ENCODE measurements at places on chromosomes 7 and 10.
A peak's percentile ranks its signal among the peaks of the same experiment; 100 is the strongest.

- no peak for DNase-seq
Measured at GRCh38 chr10:102633287-102633686, 11.0 kb upstream of the TRIM8 start.

- DNase-seq: no peak
Measured at GRCh38 chr10:483261-483660, 206.2 kb downstream of the DIP2C start.

GRCh38 chr7:18356191-18356645 is 139.3 kb upstream of the HDAC9 start:
- peak; percentile 42 for DNase-seq

GRCh38 chr7:97005183-97006054 is at the start of gene DLX6:
Gene DLX6, plus strand, starts transcription at chr7:97005553. Its CDS starts 425 bp downstream, at chr7:97005978.
- peak; percentile 85 for DNase-seq

GRCh38 chr7:19520392-19520791 is 188.4 kb downstream of the POLR1F start:
- DNase-seq: no peak

DNA sequence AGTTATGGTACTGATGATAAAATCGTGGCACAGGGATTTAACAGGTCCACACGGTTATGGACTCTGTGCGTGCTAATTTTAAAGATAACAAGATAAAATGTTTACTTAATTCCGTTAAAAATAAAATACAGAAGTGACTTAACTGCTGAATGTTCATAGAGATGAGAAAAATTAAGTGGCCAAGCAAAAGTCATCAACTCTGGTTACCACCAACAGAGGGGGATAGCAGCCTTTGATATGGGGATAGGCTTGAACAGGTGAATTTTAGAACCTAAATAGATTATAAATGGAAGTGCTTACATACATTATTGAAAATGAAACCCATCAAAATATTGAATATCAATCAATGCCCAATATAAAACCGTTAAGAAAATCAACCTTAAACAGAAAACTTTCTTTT is 245.0 kb downstream of the WDR37 start:
- DNase-seq: no peak

DNA sequence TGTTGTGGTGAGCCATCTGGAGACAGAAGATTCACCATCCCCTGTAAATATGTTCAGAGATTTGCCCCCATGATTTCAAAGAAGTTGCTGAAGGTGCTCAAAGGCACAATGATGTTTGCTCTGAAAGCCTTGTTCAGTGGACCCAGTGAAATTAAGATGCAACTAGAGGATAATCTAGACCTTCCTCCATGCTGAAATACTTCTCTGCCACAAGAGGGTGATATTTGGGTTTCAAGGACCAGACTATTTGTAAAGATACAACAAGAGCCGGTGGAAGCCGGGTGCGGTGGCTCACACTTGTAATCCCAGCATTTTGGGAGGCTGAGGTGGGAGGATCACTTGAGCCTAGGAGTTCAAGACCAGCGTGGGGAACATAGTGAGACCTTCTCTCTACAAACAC is 13.5 kb upstream of the MSRB2 start:
- DNase-seq: peak; percentile 42

- DNase-seq: no peak
Measured at GRCh38 chr10:88901206-88901983, 21.4 kb downstream of the STAMBPL1 start.

DNA sequence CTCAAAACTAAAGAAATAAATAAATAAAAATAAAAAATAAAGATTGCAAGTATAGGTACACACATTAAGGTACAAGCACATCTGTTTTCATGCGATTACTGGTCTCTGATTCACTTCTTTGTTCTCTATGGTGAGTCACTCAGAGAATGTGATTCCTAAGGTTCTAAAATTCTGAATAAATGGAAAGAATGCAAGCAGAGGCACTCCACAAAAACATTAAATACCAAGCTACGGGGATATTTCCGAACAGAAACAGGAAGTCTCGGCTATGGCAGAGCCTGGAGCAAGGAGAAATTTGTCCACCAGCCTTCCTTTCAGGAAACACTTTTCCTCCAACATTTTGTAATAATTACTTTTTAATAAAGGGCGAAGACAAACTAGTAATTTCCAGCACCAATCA is 1.4 kb downstream of the VOPP1 start:
- no peak for DNase-seq
